ENCODE measurements at places on chromosomes 7 and 10.

DNA sequence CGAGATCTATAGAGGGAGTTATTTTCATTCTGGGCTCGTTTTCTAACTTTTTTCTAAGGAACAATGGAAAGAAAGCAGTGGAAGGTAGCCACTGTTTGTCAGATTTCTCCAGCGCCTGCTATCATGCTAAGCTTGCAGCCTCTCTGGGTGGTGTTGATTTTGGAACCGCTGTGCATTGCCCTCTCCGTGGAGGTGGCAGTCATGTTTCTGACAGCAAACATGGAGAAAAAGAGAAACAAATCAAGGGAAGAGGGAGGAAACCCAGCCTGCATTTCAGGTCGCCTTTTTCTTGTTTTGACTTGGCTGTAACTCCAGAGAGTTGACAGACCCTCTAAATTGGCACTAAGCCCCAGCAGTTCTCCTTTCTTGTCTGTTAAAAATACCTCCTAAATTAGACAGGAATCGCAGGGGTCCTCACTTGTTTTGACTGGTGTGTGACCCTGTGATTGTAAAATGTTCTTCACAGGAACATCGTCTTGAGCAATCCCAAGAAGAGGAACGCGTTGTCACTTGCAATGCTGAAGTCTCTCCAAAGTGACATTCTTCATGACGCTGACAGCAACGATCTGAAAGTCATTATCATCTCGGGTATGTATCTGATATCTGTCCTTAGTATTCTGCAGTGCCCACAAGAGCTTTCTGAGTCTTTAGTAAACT, 4.8 kb downstream of the ECHDC3 start:
- DNase-seq = no peak

- DNase-seq = no peak
Observed at GRCh38 chr10:420154-421121, 269.0 kb downstream of the DIP2C start.

GRCh38 chr10:5592070-5592469, 67.3 kb downstream of the CALML3 start:
- DNase-seq = no peak

GRCh38 chr7:23350466-23350865, 51.3 kb downstream of the MALSU1 start:
- no peak for DNase-seq

- DNase-seq = no peak
Observed at GRCh38 chr7:41942468-41943093, 239.7 kb upstream of the INHBA start.

DNA sequence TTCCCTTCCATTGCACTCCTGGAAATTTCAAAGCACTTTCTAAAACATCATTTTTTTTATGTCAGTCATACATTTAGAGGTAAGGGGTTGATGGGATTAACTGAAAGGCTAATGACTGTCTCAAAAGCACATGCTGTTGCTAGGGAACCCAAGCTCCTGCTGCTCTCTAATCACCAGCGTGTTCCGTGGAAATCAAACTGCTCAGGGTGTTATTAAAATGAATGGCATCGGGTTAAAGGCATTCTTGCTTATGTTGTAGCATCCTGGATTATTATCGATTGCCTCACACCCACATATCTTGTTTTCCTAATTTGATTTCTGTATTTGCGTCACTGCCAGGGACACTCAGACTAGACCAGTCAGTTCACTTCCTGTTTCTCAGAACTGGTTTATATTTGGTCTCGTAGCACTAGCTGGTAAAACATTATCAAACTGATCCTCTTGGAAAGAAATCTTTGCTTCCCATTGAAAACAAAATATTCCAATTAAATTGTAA, 216.5 kb upstream of the MKLN1 start:
- peak; percentile 39 for DNase-seq

DNA sequence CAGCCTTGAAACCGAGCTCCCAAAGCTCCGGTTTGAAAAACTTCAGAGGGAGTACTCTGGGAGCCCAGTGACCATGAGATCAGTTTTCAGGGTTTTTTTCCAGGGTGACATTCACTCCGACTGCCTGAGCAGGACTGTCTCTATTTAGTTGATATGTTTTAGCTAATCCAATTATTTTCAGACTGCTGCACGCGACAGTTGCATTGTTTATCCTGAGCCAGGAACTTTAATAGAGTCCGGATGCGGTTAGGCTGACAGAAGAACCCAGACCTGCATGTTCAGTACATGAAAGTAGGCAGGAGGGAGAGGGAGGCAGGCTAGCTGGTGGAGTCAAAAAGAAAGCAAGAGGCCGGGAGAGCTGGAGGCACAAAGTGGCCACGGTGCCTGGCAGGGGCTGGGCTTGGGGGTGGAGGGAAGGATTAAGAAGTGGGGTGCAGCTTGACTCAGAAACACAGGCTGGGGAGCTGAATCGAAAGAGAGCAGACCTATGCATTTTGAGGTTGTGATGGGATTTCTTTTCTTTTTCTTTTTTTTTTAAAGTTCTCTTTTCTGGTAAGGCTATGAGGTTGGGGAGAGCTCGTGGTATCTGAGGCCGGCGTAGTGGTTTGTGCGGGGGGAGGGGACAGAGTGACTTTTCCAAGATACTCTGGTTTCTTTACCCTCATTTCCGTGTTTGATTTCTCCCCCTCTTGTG, 5.7 kb downstream of the GATA3 start:
- DNase-seq = peak; percentile 71

- DNase-seq = no peak
Observed at GRCh38 chr10:43196131-43196980, 58.1 kb downstream of the CSGALNACT2 start.

DNA sequence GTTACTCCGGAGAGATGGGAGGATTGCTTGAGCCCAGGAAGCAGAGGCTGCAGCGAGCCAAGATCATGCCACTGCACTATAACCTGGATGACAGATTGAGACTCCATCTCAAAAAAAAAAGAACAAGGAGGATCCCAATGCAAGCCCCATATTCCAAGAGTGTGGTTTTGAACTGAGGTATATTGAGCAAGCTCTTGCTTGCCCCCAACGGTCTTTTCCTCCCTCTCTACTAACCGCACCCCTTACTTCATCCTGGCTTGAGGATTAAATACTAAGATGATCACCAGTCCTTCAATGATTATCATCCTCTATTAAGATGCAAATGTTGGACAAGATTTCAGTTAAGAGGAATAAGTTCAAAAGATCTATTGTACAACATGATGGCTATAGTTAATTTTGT, 12.5 kb upstream of the SRGN start:
- no peak for DNase-seq

- DNase-seq = no peak
Observed at GRCh38 chr10:130234171-130234965, 98.2 kb downstream of the GLRX3 start.

DNA sequence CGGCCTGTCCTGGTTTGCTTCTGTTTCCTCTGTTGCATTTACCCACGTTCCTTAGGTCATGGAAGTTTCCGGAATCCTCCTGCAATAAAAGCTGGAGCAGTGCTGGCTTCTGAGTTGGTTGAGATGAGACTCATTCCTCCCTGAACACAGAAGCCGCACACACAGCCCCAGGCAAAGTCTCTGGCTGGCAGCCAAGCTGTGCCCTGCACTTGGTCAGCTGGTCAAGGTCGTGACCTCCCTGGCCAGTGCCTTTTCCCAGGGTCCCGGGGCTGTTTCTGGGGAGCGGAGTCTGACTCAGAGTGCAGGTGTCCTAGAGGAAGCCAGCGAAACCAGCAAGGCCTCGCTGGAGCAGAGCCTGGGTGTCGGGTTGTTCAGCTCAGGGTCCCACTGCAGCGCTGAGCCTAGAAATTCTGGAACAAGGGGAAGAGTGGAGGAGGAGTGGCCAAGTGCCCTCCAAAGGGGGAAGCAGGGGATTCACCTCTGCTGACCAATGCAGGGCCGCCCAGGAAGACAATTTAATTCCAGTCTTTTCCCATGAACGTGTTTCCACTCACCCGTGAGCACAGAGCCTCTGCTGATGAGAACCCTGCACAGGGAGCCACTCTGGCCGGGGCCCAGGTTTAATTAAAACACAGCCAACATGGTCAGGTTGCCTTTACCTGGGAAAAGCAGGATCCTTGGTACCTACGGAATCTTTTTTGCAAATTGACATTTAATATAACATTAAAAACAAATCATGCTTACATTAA, 245.5 kb upstream of the PPP2R2D start:
- DNase-seq = no peak

- DNase-seq = no peak
Observed at GRCh38 chr7:127845522-127846214, 185.6 kb downstream of the LRRC4 start.

DNA sequence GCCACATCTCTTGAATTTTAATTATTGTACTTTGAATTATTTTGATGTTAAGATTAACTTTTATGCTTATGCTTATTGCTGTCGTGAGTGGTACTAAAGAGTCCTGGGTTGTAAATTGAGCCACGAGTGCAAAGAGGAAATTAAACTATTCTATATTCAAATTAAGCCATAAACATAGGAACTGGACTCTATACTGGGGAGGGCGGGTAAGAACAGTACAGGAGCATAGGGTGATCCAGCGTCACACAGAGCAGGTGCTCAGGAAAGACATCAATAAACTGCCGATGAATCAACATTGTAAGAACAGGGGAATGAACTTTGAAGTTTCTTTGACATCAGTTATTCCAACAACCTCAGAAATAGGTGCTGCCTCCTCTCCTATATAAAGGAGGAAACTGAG, 219.6 kb downstream of the CACNB2 start:
- DNase-seq = no peak

- no peak for DNase-seq
Observed at GRCh38 chr10:615583-616152, 73.8 kb downstream of the DIP2C start.

- peak; percentile 46 for DNase-seq
Observed at GRCh38 chr10:117442944-117443685, 67.9 kb upstream of the PDZD8 start.

DNA sequence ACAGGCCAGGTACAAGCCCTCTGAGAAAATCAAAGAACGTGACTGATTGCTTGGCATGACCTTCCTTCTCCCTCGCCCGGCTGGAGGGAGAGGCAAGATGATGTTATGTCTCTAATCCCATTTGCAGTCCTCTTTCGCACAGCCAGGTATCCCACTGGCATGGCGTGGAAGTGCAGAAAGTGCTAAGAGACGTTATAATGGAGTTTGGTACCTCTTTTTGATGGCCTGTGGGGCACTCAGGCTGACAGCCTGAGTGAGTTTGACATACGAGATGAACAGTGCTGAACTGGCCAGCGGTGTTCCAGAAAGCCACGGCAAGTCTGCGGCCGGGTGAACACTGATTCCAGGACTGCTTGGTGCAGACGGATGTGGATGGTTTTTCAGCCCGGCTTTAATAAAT, 241.6 kb downstream of the RAB11FIP2 start:
- DNase-seq = no peak

- no peak for DNase-seq
Observed at GRCh38 chr10:25766687-25767221, 167.3 kb upstream of the MYO3A start.

GRCh38 chr7:136133551-136133950, 156.4 kb upstream of the MTPN start:
- DNase-seq = no peak

GRCh38 chr10:119285495-119286267, 78.3 kb downstream of the GRK5 start:
- no peak for DNase-seq

- no peak for DNase-seq
Observed at GRCh38 chr7:23426876-23427275, 43.4 kb downstream of the IGF2BP3 start.

- no peak for DNase-seq
Observed at GRCh38 chr7:156675721-156676120, 35.1 kb downstream of the RNF32 start.

GRCh38 chr10:103397191-103397825, 882 bp downstream of the PDCD11 start:
- no peak for DNase-seq

DNA sequence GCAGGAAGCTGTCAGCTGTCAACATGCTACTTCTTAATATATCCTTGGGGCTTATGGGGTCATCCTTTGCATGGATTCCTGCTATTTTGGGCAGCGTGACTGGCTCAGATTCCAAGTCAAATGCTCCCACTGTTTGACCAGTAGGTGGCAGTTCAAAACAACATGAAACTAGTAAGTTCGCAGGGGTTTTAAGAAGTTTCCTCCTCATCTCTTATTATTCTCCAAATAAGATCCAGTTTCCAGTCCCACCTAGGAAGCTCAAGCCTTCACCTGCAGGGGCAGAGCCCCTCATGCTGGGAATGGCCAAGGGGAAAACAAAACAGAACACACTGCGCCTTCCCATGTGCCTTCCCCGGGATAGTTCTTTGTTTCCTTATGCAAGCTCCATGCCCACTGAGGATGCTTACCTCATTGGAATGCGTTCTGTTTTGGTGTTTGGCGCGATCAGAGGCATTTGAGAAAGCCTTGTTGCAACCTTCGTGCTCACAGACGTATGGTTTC, 259.8 kb downstream of the GLI3 start:
- DNase-seq = peak; percentile 31

- DNase-seq = no peak
Observed at GRCh38 chr10:79361726-79362397, 14.6 kb downstream of the PPIF start.

DNA sequence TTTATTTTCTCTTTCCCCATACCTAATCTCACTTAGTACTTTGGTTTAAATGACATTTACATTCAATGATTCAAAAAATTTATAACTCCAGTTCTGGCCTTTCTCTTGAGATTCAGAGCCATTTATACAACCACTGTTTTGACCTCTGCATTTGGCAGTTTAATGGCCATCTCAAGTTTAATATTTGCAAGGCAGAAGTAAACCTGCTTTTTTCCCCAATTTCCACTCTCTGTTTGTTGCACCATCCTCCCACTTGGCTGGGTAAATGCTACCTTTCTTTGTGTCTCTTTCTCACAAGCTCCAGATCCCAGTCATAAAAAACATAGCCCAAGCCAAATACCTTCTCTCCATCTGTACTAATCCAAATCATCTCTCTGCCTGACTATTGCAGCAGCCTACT, 315.2 kb upstream of the MTPN start:
- no peak for DNase-seq

- peak; percentile 80 for DNase-seq
Observed at GRCh38 chr10:128080641-128081040, 45.6 kb downstream of the MKI67 start.

GRCh38 chr10:5723692-5724091, 39.1 kb downstream of the TASOR2 start:
- peak; percentile 73 for DNase-seq

DNA sequence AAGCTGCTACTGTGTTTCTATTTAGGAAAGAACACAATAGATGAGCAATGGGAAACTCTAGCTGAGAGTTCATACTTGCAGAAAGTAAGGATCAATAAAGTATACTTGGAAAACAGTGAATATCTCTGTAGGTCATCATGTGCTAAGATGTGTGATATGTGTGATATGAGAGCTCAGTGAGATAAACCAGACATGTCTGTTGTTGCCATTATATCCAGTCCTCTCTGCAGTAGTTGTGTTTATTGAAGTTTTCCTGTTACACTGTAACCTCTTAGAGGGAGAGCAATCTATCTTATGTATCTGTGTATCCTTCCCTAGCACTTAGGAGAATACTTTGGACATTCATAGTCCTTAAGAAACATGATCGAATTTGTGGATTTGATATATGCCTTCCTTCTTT, 19.1 kb downstream of the TRUB1 start:
- no peak for DNase-seq

All from MM.1S (cell line).